ENCODE measurements at places on chromosomes 1 and 21. TPM values are rescaled to one million over a fixed set of nuclear protein-coding genes. Genes with fewer than 3 reads are reported as not detected.

RYR2 gene
- total RNA-seq: 0.06 TPM

C8B gene
- not detected for total RNA-seq

HSD3B1 gene
- total RNA-seq: not detected

CD5L gene
- total RNA-seq: not detected

LDLRAD1 gene
- not detected for total RNA-seq

GLIS1 gene
- 3.7 TPM for total RNA-seq

CHODL gene
- not detected for total RNA-seq

RPAP2 gene
- total RNA-seq: 18.7 TPM

OR14K1 gene
- total RNA-seq: not detected

APOBEC4 gene
- not detected for total RNA-seq

Data from LHCN-M2 (cell line).